NCI-H1417 treated with DMSO at 0.1 percent for 48 hours (cell line): ENCODE measurements at places on chromosomes 7 and 10.

GRCh38 chr10:33897291-33897752 is 562.9 kb upstream of the NRP1 start:
- DNase-seq = no peak

GRCh38 chr7:55154096-55154495 is 135.3 kb downstream of the EGFR start:
- DNase-seq = no peak

GRCh38 chr7:157870644-157871290 is 534.0 kb downstream of the DNAJB6 start:
- no peak for DNase-seq

DNA sequence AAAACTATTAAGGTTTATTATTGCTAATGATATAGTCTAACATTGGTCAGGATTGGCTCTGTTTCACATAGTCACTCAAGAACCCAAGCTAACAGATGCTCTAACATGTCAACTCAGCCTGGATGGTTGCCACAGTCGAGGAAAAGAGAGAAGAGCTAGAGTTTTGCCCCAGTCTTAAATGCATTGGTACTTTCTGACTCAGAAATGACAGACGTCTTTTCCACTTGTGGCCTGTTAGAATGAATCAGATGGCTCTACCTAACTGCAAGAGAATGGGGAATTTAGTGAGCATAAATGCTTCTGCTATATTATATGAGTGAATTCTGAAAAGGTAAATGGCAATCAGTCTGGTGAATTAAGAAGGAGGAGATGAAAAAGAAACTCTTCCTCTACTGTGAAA is 13.9 kb downstream of the HECTD2 start:
- no peak for DNase-seq

- no peak for DNase-seq
These were observed 38.0 kb upstream of the TES start for GRCh38 chr7:116172353-116172752.

DNA sequence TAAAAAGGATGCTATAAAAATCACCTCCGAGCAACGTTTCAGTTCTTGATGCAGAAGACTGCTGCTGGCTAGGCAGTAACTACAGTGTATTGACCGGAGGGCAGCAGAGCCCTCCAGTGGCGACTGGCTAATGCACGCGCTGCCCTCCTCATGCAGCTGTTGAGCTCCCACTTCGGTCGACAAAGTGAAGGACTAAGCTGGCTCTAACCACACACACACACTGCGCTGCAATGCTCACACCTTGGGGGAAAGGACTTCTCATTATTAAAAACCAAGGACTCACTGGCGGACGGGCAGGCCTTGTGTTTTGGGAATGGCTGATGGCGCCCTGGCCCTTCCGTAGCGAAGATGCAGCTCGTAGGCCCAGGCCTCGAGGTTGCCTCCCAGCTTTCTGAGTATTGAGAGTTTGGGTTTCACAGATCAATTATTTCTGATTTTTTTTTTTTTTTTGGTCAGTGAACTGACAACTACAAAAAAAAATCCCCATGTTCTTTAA is 120.9 kb upstream of the DIP2C start:
- DNase-seq = no peak

- no peak for DNase-seq
These were observed 369.6 kb downstream of the TCERG1L start for GRCh38 chr10:130941886-130942285.

DNA sequence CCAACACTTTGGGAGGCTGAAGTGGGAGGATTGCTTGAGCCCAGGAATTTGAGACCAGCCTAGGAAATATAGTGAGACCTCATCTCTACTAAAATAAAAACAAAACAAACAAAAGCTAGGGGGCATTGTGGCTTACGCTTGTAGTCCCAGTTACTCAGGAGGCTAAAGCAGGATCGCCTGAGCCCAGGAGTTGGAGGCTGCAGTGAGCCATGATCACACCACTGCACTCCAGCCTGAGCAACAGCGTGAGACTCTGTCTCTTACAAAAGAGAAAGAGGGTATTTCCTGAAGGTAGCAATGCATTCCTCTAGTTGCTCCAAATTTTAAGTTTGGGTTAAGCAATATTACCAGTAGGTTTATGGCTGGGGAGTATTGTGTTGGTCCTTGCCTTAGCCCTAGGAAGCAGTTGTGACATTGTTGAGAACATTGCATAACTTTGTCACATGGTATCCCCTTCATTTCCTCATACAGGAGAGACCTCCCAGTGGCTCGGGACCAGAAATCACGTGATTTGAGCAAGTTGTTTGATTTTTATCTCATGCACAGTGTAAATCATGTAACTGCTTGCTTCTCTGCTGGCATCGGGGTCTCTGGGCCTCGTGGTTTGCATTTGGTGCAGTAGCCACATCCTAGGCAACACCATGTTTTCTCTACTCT is 23.3 kb upstream of the SMARCD3 start:
- no peak for DNase-seq

DNA sequence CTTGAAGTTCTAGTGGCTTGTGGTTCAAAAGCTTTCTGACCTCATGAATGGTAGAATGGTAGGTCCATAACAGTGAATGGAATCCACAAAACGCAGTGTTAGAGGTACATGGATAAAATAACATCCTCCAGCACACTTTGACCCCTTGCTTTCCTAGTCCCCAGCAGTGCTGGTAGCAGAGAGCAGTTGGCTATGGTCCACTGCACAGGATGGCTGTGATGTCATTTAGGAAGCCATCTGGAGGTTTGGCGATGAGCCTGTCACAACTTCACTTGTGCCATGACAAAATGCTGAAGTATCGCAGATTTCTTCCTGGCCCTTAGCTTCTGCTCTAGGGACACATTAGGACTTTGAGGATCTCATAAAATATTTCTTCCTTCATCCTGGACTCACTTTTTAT is 300.0 kb upstream of the FZD8 start:
- no peak for DNase-seq

GRCh38 chr7:75900617-75901315 is 14.2 kb upstream of the POR start:
- DNase-seq = no peak

DNA sequence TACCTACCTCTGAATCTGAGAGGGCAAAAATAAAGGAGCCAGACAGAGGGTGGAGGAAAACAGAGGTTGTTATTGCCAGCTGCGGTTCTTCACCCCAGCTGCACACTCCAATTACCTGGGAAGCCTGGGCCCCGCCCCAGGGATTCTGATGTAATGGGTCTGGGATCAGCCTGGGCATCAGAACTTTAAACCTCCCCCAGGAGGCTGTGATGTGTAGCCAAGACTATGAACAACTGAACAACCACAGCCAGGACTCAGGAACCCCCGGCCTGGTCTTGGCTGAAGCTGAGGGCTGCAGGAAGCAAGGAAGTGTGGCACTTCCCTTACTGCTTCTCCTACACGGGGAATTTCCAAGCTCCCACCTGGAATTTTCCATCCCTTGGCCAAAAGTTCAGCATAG is 89.3 kb downstream of the HIP1 start:
- DNase-seq = no peak

DNA sequence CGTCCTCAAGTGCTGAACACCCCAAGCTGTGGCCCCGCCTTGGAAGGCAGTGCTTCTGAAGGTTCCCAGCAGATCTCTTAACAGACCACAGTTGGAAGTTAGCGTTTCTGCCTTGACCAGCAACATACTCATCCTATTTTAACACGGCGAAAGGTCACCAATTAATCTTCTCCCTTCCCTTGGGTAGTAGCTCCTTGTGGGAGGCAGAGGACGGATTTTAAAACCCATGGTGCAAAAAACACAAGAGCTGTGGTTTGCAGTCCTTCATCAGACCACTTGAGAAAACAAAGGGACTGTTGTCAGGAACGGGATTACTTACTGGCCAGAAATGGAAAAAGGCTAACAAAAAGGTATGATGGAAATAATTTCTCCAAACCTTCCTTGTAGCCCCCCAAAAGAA is 87.3 kb downstream of the BEND7 start:
- DNase-seq = no peak

GRCh38 chr10:78301481-78301880 is 267.8 kb downstream of the RPS24 start:
- no peak for DNase-seq

DNA sequence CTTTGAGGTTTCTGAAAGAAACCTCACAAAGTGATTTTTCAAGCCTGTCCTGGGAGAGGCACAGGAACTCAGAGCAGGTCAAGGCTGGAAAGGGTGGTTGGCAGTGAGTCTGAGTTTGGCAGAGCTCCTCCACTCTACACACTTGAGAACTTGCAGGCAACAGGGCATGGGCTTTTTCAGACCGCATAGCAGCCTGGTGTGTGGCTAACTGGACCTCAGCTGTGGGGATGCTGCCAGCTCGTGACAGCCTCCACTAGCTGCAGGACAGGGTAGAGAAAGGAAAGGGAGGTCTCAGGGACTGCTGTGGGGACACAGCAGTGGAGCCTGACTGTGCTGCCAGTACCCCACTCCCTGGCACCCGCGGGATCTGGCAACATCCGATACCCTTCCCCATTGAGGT is 2.6 kb downstream of the CDHR1 start:
- DNase-seq = no peak

DNA sequence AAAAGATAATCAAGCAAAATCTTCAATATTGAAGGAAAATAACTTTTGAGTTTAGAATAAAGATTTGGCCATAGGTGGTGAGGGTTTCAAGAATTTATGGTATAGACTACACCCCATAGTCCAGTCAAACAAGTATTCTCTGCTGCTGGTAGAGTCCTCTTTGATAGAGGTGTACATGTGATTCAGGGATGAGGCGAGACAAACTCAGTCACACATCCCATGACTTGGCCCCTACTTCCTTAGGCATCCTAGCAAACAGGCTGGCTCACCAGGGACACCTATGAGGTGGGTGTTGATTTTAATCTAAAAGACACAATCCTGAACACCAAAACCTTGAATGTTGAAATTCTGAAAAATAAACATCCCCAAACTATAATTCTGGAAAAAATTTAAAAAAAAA is 78.1 kb upstream of the SLC25A13 start:
- DNase-seq = no peak

- DNase-seq = no peak
These were observed 225.2 kb upstream of the SH2B2 start for GRCh38 chr7:102061354-102061945.

DNA sequence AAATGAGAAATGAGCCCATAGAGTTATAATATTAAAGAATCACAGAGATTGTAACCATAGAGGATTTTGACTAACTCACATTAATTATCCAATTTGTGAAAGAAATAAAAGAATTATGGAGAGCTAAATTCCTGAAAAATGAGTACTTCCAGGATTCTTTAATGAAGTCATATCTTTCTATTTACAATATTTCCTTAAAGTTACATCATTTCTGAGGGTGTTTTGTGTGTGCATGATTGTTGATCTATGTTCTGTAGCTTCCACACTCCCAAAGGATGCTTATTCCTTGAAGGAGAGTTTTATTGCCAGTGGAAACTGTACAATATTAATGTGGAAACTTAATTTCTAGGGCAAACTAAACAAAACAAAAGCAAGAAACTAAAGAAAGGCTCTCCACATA is 299.6 kb downstream of the MDFIC start:
- no peak for DNase-seq

DNA sequence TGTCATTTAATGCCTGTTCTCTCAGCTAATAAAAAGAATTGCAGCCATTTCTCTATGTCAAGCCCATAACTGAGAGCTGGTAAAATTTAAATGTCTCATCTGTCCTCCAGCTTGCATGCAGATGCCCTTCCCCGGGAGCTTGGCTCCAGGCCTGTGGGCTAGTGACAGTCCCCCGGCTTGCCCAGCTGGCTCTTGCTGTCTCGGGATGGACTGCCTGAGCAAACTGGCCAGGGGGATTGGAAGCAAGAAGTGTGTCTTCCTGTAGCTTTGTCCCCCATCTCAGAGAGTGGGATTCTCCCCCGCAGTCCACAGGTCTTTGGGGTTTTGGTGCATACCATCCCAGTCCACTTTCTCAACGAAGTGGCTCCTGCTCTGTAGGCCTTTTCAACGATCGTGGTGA is 53.9 kb upstream of the HMX3 start:
- no peak for DNase-seq

DNA sequence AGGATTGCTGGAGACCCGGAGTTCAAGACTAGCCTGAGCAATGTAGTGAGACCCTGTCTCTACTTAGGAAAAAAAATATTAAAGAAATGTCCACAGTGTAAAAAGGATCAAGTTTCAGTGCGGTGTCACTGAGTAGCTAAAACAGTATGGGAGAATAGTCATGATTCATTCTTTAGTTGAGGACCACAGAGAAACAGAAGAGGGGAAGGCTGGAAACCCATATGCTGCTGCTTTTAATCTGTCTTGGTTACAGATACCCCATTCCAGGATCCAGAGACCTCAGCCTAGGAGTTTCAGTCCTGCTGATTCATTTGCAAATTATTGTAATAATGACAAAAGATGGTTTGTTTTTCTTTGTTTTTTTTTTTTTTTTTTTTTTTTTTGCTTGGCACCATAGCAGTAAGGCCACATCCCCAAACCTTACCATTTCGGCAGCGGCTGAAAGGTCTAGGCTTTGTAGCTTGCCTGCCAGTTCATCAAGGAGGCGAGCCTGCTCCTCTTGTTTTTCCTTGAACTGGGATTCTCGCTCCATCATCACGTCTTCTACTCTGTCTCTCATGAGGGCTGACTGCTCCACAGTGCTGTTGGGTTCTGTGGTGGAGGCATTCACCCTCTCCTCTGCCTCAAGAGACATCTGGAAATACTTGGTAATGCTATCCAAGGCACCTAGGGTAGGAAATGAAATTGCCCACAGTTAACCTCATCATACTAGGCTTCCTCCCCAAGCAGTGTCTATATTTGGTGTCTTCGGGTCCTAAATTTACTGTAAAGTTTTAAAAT is 44.2 kb downstream of the DLD start:
- no peak for DNase-seq

DNA sequence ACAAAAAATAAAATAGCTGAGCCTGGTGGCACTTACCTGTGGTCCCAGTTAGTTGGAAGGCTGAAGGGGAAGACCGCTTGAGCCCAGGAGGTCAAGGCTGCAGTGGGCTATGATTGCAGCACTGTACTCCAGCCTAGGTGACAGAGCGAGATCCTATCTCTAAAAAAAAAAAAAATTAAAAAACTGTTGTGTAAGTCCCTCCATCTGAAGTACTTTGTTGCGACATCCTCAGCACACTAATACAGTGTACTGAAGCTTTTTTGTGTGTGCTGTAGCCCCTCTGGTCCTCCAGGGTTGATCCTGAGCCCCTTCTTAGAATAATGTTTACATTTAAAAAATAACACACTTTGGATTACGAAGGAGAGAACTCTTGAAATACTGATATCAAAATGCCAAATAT is 71.3 kb downstream of the PFKFB3 start:
- no peak for DNase-seq

- no peak for DNase-seq
These were observed 26.2 kb upstream of the CYP26C1 start for GRCh38 chr10:93034426-93034825.

- DNase-seq = no peak
These were observed 76.4 kb upstream of the CDC14C start for GRCh38 chr7:48847917-48848316.

DNA sequence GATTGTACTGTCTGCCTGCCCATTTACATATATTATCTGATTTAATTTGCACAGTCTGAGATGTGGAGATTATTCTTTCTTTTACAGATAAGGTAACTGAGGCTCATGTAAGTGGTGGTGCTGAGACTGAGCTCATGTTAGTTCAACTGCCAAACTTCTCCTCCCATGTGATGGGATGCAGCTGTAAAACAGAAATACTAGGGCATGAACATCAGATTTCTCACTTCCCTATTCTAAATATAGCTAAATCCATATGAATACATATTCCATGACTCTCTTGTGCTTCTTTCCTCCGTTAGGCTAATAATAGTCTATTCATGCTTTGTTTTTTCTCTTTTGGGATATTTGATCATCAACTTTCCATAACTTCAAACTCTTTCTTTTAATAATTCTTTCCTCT is 84.7 kb downstream of the PTPRZ1 start:
- DNase-seq = no peak
